ENCODE measurements at places on chromosomes 5 and 9.

- H3K27me3 ChIP-seq, result no peaks in the 10 kb centered on the region
- H3K27ac ChIP-seq, result no peak overlapping the region
- no peak for DNase-seq
Observed at GRCh38 chr5:156834916-156835315, 15.2 kb upstream of the PPP1R2B start.

- H3K36me3 ChIP-seq, result no peaks in the 10 kb centered on the region
- no peaks in the 10 kb centered on the region for H3K4me1 ChIP-seq
- peaks cover 5% of the 10 kb centered on the region for H3K27me3 ChIP-seq
Observed at GRCh38 chr5:102700916-102701315, 54.2 kb upstream of the PAM start.

DNA sequence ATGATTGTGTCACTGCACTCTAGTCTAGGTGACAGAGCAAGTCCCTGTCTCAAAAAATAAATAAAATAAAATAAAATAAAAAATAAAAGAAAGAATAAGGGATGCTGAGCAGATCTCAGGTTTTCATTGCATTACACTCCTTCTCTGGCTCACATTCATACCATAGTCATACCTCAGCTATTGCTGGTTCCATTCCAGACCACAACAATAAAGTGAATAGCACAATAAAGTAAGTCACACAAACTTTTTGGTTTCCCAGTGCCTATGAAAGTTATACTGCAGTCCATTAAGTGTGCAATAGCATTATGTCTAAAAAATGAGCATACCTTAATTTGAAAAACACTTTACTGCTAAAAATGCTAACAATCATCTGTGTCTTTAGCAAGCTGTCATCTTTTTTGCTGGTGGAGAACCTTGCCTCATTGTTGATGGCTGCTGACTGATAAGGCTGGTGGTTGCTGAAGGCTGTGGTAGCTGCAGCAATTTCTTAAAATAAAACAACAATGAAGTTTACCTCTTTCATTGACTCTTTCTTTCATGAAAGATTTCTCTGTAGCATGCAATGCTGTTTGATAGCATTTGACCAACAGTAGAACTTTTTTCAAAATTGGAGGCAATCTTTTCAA is 415.7 kb downstream of the ZNF608 start:
- no peaks in the 10 kb centered on the region for H3K36me3 ChIP-seq
- no peaks in the 10 kb centered on the region for H3K27me3 ChIP-seq
- H3K27ac ChIP-seq, result no peak overlapping the region
- H3K4me3 ChIP-seq, result no peak overlapping the region

DNA sequence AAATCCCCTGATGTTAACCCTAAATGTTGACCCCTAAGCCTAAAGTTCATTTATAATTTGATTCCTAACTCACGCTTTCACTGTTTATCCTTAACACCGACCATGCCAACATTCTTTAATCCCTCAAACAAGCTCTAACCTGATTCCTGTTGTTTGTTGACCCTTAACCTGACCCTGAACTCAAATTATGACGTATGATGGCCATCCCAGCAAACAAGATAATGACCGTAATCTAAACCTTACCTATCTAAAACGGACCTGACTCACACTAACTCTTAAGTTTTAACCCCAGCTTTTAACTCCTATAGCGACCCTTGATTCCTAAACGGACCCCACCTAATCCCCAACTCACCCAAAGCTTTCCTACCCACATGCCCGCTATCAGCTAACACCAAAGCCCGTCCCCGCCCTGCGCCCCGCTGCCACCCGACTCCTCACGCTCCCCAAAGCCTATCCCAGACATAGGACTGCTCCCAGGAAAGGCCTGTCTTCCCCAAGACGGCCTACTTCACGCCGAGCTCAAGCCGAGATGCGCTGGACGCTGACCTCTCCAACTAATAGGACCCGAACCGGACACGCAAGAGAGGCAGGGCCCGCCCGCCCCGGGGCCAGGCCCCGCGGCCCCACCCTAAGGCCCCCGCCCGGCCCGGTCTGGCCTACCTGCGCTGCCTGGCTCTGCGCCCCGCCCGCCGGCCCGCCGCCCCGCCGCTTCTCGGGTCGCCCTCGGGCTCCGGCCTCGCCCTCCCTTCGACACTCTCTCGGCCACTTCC is 395 bp downstream of the TLN1 start:
- peak overlapping the region; percentile 95 for H3K27ac ChIP-seq
- H3K4me3 ChIP-seq, result peak overlapping the region; percentile 97
- peak; percentile 12 for DNase-seq
- no peaks in the 10 kb centered on the region for H3K27me3 ChIP-seq
- H3K4me1 ChIP-seq, result peaks cover 50% of the 10 kb centered on the region

DNA sequence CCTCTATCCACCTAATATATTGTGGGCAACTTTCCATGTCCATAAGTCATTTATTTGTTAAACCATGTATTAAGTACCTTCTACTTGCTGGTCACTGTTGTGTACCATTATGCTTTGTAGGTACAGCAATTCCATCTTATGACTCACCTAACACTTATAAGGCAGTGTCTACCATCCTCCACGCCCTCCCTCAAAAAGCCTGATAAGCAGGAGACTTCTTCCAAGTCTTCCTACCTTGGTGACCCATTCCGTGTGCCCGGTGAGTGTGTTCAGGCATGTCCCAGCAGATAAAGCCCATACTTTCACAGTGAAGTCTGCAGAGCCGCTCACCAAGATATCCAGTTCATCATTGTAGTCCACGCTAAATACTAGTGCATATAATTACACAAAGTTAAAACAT is 17.4 kb downstream of the FBXW2 start:
- no peak overlapping the region for H3K27ac ChIP-seq
- DNase-seq, result no peak
- no peaks in the 10 kb centered on the region for H3K4me1 ChIP-seq
- no peak overlapping the region for H3K4me3 ChIP-seq

GRCh38 chr5:151528996-151529395 is 62.1 kb downstream of the FAT2 start:
- H3K4me3 ChIP-seq, result no peak overlapping the region
- no peaks in the 10 kb centered on the region for H3K36me3 ChIP-seq
- no peak overlapping the region for H3K27ac ChIP-seq
- H3K27me3 ChIP-seq, result no peaks in the 10 kb centered on the region
- H3K4me1 ChIP-seq, result no peaks in the 10 kb centered on the region

- no peak overlapping the region for H3K27ac ChIP-seq
- H3K4me1 ChIP-seq, result no peaks in the 10 kb centered on the region
- no peak overlapping the region for H3K4me3 ChIP-seq
- H3K36me3 ChIP-seq, result no peaks in the 10 kb centered on the region
Observed at GRCh38 chr5:167951116-167951515, 340.3 kb upstream of the WWC1 start.

DNA sequence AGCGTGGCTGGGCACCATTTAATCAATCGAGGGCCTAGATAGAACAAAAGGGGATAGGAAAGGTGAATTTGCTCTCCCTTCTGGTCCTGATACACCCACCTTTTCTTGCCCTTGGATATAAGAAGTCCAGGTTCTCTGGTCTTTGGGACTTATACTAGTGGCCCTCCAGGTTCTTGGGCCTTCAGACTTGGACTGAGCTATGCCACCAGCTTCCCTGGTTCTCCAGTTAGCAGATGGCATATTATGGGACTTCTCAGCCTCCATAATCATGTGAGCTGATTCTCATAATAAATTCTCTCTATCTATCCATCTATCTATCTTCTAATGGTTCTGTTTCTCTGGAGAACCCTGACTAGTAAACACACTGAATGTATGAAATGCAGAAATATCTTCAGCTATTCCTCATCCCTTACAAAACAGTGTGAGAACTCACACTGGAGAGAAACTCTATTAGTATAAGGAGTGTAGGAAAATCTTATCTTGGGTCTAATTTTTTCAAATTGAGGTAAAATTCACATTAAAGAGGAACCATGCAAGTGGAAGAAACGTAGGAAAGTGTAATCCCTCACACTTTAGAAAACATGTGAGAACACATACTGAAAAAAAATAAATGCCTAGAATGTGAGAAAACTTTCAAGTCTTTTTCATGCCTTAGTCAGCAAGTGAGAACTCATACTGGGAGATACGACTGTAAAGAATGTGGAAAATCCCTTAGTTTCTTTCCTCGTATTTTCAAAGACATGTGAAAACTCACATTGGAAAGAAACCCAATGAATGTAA is 15.5 kb downstream of the PCDHB15 start:
- H3K27ac ChIP-seq, result no peak overlapping the region
- DNase-seq, result no peak
- H3K27me3 ChIP-seq, result no peaks in the 10 kb centered on the region
- no peaks in the 10 kb centered on the region for H3K4me1 ChIP-seq
- no peak overlapping the region for H3K4me3 ChIP-seq

GRCh38 chr9:27703216-27703980 is 130.1 kb upstream of the C9orf72 start:
- H3K4me3 ChIP-seq, result no peak overlapping the region
- no peaks in the 10 kb centered on the region for H3K4me1 ChIP-seq
- H3K27me3 ChIP-seq, result no peaks in the 10 kb centered on the region
- H3K27ac ChIP-seq, result no peak overlapping the region
- H3K36me3 ChIP-seq, result no peaks in the 10 kb centered on the region
- DNase-seq, result no peak

DNA sequence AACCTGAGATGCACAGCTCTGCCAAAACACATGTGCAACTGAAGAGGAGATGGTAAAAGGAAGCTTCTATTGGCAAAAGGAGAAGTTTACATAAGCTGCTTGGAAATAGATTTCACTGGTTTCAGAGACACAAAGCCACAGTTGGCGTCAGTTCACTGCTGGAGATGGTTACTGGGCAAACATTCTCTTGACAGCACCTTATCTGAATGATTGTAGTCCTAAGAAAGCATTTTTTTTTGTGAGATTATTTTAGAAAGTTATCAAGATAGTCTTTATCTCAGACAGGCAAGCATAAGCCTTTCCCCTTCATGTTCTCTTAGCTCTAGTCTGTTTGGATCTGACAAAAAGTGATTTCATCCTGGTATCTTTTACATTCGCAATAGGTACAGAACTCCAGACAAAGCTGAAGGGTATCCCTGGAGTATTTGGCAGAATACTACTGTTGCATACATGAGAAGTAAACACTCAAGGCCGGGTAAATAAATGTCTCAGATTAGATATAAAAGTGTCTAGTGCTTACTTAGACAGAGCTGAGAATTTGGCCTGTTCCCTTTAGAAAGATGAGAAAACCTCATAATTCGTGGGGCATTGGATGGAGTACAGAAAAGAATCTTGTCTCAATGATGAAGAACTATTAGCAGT is 1668.0 kb upstream of the NUDT12 start:
- H3K4me1 ChIP-seq, result no peaks in the 10 kb centered on the region
- H3K27ac ChIP-seq, result no peak overlapping the region
- DNase-seq, result no peak
- H3K36me3 ChIP-seq, result no peaks in the 10 kb centered on the region
- H3K27me3 ChIP-seq, result no peaks in the 10 kb centered on the region

- H3K27me3 ChIP-seq, result no peaks in the 10 kb centered on the region
- H3K27ac ChIP-seq, result no peak overlapping the region
Observed at GRCh38 chr5:170757182-170757601, 26.3 kb upstream of the GABRP start.

GRCh38 chr5:137313526-137314175 is 185.5 kb downstream of the SPOCK1 start:
- no peak for DNase-seq

- H3K27me3 ChIP-seq, result no peaks in the 10 kb centered on the region
- H3K4me3 ChIP-seq, result no peak overlapping the region
- DNase-seq, result no peak
- no peaks in the 10 kb centered on the region for H3K36me3 ChIP-seq
- no peak overlapping the region for H3K27ac ChIP-seq
- peaks cover 8% of the 10 kb centered on the region for H3K4me1 ChIP-seq
Observed at GRCh38 chr5:10594591-10595210, 30.8 kb downstream of the ANKRD33B start.

GRCh38 chr9:94807556-94807955 is 81.1 kb downstream of the AOPEP start:
- H3K27me3 ChIP-seq, result no peaks in the 10 kb centered on the region
- peaks cover 8% of the 10 kb centered on the region for H3K36me3 ChIP-seq
- H3K4me1 ChIP-seq, result no peaks in the 10 kb centered on the region
- DNase-seq, result no peak
- H3K4me3 ChIP-seq, result no peak overlapping the region
- H3K27ac ChIP-seq, result no peak overlapping the region

DNA sequence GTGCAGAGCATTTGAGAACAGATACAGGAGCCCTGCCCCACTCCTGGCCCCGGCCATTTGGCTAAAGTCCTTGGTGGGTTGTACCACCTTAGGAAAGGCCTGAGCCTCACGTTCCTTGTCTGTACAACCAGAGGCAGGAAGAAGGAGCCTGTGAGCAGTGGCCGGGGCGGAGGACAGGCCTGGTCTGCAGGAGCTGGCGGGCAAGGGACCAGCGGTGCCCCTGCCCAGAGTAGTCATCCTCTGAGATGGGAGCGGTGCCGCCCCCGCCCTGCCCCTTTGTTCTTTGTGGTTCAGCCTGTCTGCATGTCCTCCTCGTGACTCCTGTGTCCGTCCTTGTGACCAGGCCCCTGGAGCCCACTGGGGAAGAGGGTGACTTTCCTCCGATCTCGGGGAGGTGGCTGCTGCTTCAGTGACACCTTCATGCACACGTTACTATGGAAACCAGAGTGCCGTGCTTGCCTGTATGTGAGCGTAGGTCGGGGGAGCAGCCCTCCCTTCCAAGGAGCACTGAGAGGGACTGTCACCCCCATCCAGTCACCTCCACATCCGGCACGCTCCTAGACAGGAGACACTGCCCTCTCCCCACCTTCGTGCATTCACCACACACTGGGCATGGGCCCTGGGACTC is 42.9 kb downstream of the UNC5A start:
- no peak overlapping the region for H3K4me3 ChIP-seq
- H3K4me1 ChIP-seq, result no peaks in the 10 kb centered on the region
- DNase-seq, result no peak
- no peak overlapping the region for H3K27ac ChIP-seq
- no peaks in the 10 kb centered on the region for H3K36me3 ChIP-seq

- no peaks in the 10 kb centered on the region for H3K36me3 ChIP-seq
- H3K27me3 ChIP-seq, result peaks cover 4% of the 10 kb centered on the region
- DNase-seq, result no peak
- H3K4me3 ChIP-seq, result no peak overlapping the region
- H3K4me1 ChIP-seq, result no peaks in the 10 kb centered on the region
Observed at GRCh38 chr5:149080294-149080693, 17.4 kb upstream of the SH3TC2 start.

GRCh38 chr9:77667151-77667550 is 19.0 kb upstream of the GNA14 start:
- H3K4me1 ChIP-seq, result no peaks in the 10 kb centered on the region
- no peak overlapping the region for H3K4me3 ChIP-seq

- no peaks in the 10 kb centered on the region for H3K4me1 ChIP-seq
- no peak overlapping the region for H3K4me3 ChIP-seq
- no peak overlapping the region for H3K27ac ChIP-seq
- no peak for DNase-seq
- H3K27me3 ChIP-seq, result peaks cover 30% of the 10 kb centered on the region
Observed at GRCh38 chr9:135666534-135667462, 3.7 kb downstream of the LCN9 start.

DNA sequence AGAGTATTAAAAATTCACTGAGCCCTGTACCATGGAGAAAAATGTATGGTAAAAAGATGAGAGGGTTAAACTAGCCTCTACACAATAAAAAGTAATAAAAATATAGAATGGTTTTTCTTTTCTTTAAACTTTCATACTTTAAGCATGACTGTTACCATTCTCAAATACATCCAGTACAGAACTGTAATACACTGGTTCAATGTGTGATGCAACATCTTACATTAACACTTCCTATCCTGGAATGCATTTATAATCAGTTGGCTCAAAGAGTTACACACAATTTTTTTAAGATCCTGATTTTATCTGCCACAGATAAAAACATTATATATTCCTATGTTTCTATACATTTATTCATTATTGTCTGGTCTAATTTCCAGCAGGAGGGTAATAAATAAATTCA is 4.7 kb downstream of the GNAQ start:
- no peak for DNase-seq
- H3K36me3 ChIP-seq, result no peaks in the 10 kb centered on the region
- no peaks in the 10 kb centered on the region for H3K27me3 ChIP-seq

All from T-cell (primary cell).